Activated naive CD8-positive, alpha-beta T cell treated with anti-CD3 and anti-CD28 coated beads, Interleukin-2, amount 50 U/mL, for 24 hours (primary cell): ENCODE measurements at places on chromosomes 4 and X.

DNA sequence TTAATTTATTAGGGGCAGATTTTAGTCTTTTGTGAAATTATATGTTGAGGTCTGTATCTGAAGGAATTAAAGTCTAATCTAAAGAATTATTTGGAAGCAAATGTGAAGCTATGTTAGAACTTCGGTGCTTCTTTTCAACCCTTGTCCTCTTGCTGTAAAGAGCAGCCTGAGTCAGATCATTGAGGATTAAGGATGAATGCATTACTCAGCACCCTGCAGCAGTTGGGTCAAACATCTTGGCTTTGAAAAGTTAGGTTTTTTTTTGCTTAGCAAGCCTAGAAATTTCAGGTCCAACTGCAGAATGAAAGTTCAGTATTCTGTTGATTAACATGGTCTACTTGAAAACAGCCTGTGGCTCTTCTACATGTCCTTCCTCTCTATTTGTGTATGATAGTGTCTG, 57.6 kb downstream of the SLC4A4 start:
- DNase-seq: no peak

GRCh38 chrX:136714626-136715599, 65.8 kb downstream of the ARHGEF6 start:
- no peak for DNase-seq

DNA sequence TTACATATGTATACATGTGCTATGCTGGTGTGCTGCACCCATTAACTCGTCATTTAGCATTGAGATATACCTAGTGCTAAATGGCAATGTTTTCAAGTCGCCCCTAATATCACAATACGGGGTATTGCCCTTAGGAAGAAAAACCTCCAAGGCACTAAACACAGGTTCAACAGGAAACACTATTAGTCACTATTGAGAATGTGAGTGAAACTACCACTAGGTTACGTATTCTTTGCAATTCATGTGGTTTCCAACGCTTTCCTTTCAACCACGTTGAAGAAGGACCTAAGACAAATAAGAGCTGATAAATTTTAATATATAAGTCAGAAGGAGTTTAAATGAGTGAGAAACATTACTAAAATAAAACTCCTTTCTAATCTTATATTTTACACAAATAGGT, 134.7 kb upstream of the SPANXN4 start:
- DNase-seq: no peak

- no peak for DNase-seq
Observed at GRCh38 chr4:121096629-121097028, 24.3 kb upstream of the NDNF start.

DNA sequence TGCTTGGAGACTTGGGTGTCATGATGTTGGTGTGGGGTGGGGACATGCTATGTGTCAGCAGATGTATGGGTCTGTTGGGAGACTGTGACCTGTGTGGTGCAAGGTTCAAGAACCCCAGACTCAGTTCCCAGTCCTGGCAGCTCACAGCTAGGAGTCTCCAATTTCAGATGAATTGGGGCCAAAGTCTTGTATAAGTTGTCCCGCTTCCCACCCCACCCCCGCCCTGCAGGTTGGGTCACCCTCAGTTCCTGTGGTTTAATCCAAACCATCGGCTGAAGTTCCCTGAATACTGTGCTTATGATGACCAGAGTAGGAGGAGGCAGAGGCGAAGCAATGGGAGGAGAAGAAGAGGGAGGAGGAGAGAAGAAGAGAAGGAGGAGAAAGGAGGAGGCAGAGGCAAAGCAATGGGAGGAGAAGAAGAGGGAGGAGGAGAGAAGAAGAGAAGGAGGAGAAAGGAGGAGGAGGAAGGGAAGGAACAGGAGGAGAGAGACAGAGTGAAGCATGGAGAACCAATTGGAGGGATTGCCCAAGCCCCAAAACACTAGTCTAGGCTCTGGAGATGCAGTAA, 112.6 kb downstream of the EFNB1 start:
- no peak for DNase-seq

GRCh38 chr4:89101256-89102161, 9.8 kb upstream of the TIGD2 start:
- DNase-seq: no peak

DNA sequence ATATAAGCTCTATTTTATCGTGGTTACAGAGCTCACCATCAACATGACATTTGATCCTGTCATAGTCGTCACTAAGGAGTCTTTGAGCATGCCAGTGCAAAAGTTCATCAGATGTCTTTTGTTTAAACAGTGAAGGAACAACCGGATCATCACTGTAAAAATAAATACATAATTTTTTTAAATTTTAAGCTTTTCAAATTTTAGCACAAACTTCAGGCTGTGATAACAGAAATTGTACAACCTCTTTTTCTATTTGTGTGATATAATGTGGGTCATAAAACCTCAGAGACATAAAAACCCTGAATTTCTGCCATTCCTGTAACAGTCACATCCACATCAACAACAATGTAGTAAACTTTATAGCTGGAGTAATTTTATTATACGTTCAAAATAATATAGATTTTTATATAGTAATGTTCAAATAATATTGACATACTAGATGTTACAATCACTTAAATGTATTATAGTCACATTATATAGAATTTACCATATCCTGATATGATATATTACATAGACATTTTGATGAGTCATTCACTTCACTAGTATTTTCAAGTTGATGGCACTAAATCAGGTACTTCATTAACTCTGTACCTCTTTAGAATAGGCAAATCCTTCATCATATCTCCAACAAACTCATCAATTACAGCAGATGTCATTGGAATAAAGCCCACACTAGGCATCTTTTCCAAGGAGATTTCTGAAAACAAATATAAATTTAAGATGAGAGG, 47.7 kb downstream of the DDX60L start:
- no peak for DNase-seq

- DNase-seq: no peak
Observed at GRCh38 chr4:138902705-138903104, 112.9 kb upstream of the NOCT start.

- peak; percentile 90 for DNase-seq
Observed at GRCh38 chr4:102344954-102345794, at the start of gene SLC39A8. Gene SLC39A8, minus strand, starts transcription at chr4:102345482. Its CDS starts 820 bp downstream, at chr4:102344662.

DNA sequence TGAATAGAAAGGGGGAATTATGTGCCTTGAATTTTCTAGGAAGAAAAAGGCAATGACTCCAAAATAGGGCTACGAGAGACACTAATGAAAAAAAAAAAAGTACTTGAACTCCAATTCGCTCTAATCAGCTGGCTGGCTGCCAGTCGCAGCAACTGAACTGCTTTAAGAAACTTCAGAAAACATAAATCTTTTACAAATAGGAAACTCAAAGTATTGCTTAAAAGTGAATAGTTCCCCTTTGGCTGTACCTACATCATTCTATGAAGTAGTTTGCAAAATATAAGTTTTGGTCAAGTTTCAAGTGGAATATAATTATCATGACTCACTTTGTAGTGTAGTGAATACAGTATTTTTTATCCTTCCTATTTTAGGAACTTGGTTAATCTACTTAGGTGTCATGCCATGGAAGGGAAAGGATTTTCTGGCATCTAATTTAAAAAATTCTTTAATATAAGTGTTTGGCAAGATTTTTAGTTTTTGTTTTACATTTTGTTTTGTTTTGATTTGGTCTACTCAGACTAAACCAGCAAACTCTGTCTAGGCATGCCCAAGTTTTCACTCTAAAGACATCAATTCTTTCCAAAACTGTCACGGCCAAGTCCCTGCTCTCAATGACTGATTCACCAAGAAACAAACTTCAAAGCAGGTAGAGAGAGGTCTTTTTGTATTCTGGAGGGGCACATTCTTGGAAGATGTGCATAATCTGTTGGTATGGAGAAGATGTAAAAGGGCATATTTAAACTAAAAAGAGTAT, 382.4 kb upstream of the GALNT7 start:
- DNase-seq: no peak

GRCh38 chr4:80266253-80266901, at the start of gene FGF5:
Gene FGF5, plus strand, starts transcription at chr4:80266664. Its CDS starts 161 bp downstream, at chr4:80266825.
- DNase-seq: peak; percentile 24

GRCh38 chr4:1953335-1953734, 55.4 kb downstream of the NELFA start:
- DNase-seq: no peak

DNA sequence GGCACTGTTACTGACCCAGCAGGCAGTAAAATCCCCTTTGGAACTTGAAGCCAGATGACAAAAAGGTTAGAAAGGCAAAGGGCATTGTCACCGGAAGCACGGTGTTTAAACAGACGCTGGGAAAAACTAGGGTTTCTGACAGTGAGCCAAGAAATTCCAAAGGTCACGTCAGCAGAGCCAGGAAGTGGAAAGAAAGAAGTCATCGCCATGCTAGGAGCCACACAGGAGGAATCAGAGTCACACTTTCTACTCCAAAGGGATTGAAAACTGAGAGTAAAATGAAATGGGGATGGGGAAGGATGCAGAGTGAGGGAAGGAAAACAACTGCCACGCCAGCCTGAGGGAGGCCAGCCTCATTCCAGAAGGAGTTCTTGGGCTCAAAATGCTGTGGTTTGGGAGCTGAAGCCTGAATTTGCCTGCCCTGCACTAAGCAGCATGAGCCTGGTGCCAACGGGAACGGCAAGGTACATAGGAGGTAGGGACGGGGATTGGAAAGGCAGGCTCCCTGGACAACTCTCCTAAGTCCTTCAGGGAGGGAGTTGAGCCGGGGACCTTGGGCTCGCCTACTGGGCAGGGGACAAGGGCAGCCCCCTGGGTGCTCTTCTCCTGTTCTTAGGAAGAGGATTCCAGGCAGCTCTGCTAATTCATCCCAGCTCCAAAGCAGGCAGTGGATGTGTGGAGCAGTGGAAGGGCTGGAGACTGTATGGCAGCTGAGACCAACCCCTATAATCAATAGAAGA, 66.8 kb downstream of the SOWAHB start:
- no peak for DNase-seq

DNA sequence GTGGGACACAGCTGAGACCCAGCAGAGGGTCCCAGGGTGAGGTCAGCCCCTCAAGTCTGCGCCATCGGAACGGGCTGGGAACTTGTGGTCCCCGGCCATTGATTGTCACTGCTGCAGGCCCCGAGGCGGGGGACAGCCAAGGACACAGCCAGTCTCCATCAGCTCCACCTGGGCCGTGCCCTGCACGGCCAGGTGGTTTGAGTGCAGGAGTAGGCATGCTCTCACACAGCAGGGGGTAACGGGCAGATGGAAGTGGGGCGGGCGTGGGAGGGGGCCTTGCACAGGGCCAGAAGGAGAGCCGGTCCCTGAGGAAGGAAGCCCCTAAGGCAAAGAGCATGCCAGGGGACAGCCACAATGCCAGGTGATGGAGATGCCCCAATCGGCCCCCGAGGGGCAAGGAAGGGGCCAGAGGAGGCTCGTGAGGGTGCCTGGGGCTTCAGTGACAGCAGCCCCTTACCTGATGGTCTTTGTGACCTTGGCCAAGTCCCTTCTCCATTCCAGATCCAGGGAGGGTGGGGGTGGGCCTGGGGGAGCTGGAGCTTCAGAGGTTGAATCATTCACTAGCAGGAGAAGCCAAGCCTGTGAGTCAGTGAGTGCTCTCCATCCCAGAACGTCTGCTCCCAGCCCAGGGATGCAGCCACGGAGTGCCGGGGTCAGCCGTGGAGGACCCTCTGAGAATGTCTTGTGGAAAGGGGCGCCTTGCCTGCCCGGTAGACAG, 2.3 kb downstream of the ATP2B3 start:
- DNase-seq: no peak

- no peak for DNase-seq
Observed at GRCh38 chr4:138889216-138889615, 126.4 kb upstream of the NOCT start.

DNA sequence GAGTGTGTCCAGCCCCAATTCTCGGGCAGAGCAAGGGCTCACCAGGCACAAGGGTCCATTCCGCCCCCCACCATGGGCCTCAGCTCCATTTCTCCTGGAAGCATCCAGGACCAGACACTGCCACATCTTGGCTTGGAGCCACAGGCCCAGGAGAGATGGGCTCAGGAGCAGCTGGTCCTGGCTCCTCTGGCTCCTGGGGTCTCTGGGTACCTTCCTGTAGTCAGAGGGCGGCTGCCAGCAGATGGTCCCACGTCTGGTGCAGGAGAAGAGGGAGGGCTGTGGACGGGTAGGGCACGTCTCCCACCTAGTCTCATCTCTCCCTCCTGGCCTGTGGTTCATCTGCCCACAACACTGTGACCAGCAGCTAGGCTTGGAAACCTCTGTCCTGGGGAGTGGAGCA, 8.0 kb downstream of the ATP2B3 start:
- no peak for DNase-seq

DNA sequence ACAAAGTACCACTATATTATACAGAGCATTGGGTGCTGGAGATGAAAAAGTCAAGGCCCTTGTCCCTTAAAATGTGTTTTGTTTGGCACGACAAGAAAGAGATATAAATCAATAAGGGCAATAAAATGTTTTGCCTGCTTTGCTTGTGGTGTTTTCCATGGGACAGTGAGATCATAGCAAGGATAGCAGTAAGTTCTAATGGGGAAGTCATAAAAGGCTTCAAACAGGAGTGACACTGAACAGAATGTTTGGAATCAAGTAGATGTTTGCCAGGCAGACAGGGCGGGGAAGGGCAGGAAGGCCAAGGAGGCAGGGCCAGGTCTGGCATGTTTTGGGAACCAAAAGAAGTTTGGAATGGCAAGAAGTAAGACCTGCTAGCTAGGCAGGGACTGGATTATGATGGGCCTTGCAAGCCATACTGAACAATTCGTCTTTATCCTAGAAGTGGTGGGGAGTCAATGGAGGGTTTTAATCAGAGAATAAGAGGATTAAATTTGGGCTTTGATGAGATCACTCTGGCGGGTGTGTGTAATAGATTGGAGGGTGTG, 16.4 kb downstream of the FGF2 start:
- no peak for DNase-seq

GRCh38 chrX:30935985-30936384, 46.9 kb upstream of the TAB3 start:
- DNase-seq: no peak

DNA sequence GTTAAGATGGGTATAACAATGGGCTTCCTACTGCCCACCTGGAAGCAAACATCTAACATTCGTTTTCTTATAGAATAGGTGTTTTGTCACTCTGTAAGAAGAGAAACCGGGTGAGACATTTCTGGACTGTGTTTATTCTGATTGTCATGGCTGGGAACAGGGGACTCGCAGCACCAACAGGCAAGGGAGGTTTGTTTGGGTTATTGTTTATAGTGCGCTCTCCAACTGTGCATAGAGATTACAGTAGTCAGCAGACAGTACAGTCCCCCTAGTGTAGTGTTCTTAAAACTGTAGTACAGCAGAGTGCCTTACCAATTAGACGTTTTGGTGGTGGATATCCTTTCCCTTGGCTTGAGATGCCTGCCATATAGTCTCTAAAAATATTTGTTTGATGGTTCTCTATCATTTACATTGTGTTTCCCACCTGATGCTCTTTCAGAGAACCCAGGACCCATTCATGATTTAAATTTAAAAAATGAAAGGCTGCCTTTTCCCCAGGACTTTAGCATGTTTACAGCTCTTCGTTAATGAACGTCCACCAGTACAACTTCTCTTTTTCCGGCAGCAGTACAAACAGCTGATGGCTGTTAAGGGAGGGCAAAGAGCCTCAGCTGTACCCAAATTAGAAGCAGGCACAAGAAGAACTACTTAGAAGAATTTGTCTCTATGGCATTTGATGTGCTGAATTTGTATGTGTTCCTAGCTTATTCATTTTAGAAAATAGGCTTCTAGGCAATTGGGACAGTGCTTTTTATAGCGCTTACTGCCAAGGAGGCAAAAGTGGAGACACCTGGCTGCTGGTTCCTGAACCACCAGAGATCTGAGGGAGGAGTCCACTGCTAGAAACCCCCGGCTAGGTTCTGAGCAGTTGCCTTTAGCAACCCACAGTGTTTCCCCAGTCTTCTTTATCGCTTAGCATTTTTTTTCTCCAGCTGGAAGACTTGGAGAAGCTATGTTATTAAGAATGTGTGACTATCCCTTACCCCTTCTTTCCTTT, 1.0 kb upstream of the RNF150 start:
- DNase-seq: no peak
